ENCODE measurements at places on chromosomes 2 and 18.
A peak's percentile ranks its signal among the peaks of the same experiment; 100 is the strongest.

GRCh38 chr2:159064446-159065301, 96.2 kb downstream of the TANC1 start:
- DNase-seq: peak; percentile 43

GRCh38 chr2:85062565-85062964, 70.6 kb upstream of the TCF7L1 start:
- DNase-seq: no peak

DNA sequence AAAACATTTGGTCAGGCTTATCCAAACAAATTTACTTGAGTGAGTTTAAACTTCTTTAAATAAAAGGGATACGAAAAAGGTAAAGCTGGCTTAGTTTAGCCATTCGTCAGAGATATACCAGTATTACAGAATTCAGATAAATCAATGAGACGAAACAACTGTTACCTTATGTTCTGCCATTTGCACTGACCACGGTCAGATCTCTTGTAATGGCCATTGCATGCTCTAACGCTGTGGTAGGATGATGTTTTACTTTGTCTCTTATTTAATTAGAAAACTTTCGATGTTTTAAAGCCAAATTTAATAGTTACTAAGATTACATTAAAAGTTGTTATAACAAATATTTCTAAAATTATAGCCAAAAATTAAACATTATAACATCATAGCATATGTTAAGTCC, 1.5 kb downstream of the C18orf54 start:
- no peak for DNase-seq

GRCh38 chr18:69400253-69400975, at the start of gene DOK6:
Gene DOK6, plus strand, starts transcription at chr18:69400888.
- DNase-seq: peak; percentile 82

- no peak for DNase-seq
These were observed 52.0 kb downstream of the EIPR1 start for GRCh38 chr2:3325458-3326181.

DNA sequence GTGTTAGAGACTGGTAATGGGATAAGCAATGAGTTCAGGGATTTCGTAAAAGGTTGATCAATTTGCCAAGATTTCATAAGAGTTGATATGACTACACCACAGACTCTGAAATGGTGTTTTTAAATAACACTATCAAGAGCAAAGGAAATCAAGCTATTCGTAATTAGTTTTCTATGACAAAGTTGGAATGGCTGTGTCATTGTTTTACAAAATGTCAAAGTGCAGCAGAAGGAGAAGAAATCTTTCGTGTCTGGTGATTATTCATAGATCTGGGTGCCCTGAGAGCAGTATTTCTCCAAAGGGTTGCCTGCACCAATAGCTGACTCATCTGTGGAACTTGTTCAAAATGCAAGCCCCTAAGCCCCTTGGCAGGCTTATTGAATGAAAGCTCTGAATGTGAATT, 70.1 kb downstream of the NABP1 start:
- DNase-seq: peak; percentile 64

DNA sequence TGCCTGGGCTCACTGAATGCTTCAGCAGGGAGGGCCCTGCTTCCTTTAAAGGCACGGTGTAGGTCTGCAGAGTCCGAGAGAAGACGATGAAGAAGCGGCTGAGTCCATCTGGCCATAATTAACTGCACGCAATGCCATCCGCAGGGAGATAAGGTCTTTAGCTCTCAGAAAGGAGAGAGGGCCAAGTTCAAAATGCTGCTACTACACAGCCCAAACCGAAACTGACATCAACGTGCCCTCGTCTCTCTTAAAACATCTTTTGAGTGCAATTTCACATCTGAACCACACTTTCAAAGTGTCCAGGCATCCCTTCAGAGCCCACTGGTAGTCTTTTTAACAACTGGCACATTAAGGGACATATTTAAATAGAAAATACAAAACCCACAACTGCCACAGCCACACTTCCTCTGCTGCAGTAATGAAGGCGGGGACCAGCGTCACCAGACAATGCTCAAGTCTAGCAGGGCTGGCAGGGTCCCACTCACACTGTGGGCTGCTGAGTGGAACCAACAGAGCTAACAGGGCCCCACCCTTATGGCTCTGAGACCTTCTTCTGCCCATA, 35.8 kb downstream of the ST3GAL5 start:
- no peak for DNase-seq

DNA sequence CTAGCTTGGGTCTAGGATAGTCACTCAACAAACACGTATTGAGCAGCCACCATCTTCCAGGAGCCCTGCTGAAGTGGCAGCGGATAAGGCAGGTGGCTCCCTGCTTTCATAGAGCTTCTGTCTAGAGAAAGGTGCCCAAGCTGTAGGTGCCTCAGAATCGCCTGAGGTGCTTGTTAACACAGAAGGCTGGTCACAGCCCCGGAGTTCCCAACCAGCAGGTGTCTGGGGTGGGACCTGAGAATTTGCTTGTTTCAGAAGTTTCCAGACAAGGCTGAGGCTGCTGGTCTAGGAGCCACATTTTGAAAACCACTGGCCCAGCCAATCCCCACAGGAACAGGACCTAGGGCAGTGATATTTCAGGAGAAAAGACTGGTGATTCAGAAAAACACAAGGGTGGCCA, 45.3 kb upstream of the SMAD7 start:
- DNase-seq: no peak

DNA sequence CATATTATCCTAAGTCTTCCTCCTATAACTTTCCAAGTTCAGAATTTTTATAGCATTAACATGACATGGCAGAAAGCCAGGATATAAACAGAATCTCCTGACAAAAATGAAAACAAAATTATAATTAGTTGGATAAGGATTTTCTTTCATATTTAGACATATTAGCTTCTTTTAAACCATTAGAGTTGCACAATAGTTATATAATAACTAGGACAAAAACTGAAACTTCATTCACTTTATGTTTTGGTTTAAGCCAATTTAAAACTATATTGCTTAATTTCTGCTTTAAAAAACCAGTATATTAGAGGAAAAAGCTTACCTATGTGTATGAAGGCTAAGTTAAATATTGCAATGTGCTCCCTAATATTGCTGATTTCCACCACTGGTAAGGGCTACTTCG, 254.8 kb downstream of the GPD2 start:
- DNase-seq: no peak

GRCh38 chr2:126838716-126838985, 60.0 kb upstream of the TEX51 start:
- DNase-seq: no peak

DNA sequence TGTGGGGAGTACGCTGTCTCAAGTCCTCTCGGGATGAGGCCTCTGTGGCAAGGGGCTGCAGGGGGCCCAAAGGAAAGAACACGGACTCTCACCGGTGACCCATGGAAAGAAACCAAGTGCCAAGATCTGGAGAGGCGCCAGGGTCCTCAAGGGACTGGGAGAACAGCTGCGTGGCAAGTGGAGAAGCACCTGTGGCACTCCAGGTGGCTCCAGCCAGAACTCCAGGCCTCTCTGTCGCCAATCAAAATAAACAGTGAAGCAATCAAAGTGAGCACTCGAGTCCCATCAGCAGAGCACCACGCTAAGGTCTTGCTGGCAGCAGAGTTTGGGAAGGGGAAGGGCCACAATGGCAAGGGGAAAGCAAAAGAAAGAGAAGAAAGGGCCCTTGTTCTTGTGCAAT, 54.7 kb downstream of the BCL2 start:
- DNase-seq: no peak

DNA sequence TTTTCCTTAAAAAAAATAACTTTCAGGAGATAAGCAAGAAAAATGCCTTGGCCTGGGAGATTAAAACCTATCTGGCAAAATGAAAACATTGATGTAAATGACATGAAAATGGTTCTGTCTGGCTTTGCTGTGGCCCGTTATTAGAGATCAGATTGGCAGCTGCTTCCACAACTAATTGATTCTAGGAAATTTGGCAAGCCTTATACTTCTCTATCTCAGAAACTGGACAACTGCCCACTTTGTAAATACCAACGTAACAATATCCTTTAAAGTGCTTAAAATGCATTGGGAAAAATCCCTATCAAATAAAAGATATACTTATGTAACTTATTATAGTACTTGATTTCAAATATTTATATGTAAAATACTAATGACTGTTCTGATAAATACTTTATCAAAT, 14.2 kb upstream of the SKA1 start:
- no peak for DNase-seq

GRCh38 chr2:104769096-104769495, 84.8 kb upstream of the POU3F3 start:
- DNase-seq: peak; percentile 81

- DNase-seq: no peak
These were observed 142.2 kb downstream of the EPHA4 start for GRCh38 chr2:221429741-221430491.

- DNase-seq: no peak
These were observed 124.1 kb downstream of the MEMO1 start for GRCh38 chr2:31886700-31887099.

DNA sequence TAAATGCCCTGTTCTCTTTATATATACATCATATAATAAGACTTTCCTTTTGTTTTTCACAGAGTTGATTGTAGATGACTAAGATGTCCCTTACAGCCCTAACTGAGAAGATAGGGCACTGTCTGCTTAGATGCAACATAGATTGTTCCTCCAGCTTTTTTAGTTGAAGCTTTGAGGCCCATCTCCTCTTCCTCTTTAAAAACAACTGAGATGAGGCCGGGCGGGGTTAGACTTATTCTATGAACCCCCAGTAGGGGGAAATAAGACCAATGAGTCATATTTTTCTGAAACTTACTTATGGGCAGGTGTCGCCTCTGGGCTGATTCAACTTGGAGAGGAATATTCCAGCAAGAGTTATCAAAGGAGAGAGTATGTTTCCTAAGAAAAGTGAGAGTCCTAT, 84.6 kb downstream of the FBXO15 start:
- DNase-seq: no peak

DNA sequence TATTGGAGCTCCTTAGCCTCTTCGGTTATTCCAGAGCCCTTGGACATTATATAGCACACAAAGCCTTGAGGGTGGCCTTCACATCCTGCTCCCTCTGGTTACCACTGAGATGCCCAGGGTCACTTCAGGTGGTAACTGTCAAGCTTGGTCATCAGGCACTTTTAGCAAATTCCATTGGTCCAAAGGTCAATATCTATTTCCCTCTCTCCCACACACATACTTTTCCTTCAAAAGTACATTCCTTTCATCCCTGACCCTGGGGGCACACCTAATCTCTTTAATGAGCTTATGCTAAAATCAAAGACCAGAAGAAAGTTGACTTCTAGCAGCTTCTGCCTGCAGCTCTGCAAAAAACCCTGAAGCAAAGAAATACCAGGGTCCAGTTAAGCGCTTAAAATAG, 172.0 kb upstream of the NRP2 start:
- no peak for DNase-seq

DNA sequence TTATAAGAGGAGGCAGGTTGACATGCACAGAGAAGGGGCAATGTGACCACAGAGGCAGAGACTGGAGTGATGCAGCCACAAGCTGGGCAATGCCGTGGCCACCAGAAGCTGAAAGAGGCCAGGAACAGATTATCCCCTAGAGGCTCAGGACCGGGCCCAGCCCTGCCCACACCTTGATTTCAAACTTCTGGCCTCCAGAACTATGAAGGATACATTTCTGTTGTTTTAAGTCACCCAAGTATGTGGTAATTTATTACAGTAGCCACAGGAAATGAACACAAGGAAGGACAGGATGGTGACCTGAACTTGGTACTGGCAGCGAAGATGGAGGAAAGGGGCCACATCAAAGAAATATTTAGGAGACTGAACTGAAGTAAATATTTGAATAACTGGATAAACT, 66.8 kb upstream of the RIOK3 start:
- DNase-seq: no peak

DNA sequence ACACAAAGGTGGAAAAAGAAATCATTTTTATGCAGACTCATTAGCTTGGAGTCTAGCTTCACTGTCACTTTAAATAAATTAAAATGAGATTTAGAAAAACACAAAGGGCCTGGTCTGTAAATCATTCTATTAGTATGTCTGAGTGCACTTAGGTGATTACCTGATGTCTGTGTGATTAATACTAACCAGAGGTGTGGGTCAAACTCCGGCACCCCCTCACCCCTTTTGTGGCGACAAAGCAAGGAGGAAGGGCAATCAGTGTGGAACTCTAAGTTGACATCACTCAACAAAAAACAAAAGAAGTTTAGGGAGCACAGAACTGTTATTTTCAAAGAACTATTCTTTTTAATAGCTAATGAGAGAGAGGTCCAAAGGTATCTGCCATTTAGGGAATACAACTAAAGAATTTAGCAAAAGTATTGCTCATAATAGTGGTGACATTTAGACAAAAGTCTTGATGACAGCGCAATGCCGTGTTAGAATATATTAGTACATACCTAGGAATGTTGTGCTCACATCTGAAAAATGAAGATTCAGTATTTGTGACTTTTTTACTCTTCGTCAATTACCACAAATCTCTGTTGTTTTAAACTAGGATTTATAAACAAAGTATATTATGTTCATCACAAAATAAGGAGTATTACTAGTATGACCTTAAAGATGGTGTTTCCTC, 66.3 kb downstream of the ZEB2 start:
- no peak for DNase-seq

DNA sequence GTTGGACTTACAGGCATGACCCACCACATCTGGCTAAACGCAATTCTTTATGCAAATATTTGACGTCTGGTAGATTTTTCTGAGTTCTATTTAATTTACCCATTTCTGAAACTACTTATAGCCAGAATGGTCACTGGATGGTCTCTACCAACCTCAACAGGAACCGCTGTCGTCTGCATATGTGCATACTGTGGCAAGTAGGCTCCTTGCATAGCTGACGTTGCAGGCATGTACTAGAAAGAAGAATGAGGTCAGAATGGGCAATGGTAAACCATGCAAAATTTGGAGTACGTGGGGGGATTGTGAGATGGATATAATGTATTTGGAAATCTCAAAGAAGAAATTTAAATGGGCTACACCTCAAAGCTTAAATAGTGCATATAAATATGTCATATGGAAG, 77.1 kb upstream of the ITGB6 start:
- no peak for DNase-seq

DNA sequence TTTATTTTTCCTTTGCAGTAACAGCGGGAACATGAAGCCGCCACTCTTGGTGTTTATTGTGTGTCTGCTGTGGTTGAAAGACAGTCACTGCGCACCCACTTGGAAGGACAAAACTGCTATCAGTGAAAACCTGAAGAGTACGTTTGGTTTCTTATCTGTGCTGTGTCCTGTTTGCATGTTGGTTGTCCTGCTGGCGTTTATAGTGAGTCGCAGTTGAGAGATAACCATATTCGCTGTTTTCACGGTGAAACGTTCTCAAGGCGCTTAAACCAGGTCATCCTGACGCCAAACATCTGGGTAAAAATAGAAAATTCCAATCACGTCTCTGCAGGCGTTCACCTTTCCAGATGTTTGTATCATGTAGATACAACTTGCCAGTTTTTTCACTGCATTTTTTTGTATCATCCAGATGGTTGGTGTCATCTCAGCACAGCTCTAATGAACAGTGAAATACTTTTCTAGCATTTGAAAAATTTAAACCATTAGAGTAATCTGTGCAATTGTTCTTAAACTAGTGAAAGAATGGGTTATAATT, 21.2 kb downstream of the CLUL1 start:
- no peak for DNase-seq
